Germinal center (tissue), 1 donor: ENCODE measurements at places on chromosomes 1 and 21.

GRCh38 chr21:31660259-31660565 is 719 bp downstream of the SOD1 start:
- no peak for DNase-seq

DNA sequence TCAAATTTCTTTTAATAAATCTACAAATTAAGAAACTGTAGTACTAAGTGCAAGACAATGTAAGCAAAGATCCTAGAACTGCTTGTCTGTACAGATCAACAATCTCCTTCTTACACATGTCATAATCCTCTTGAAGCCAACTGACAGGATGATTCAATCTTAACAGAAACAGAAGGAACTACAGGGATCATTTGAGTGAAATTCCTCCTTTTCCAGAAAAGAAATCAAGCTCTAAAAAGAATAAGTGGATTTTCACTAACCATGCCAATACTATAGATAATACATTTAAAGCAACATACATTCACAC is 53.2 kb downstream of the RAB3GAP2 start:
- no peak for DNase-seq

DNA sequence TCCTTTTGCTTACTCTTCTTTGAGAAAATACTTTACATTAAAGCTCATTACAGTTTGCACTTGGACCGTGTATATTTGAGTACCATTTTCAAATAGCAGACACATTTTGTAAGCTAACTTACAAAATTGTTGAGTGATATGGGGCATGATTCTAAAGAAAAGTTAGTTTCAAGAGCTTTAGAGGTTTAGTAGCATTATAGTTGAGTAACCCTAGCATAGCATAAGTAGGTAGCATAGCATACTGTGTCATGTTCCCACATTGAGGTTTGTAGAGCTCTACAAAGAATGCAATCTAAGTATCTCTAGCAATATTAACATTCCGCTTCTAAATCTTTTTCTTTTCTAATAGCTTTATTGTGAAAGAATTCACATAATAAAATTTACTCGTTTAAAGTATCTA is 92.0 kb downstream of the ITSN1 start:
- DNase-seq: no peak

DNA sequence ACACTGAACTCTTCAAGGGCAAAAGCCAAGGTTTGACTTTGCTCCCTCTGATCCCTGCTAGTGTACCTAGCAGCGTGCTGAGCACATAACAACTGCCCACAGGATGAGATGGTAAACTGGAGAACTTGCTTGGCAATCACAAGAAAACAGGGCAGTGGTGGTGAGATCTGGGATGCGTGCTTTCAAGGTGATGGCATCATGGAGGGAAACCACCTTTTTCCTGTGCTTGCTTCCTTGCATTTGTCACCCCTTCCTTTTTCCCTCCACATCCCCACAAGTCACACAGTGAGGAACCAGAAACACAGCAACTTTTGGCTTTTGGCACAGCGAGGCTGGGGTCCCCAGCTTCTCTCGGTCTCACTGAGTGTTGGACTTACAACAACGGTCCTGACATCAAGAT is 31.4 kb upstream of the BECN2 start:
- no peak for DNase-seq

GRCh38 chr1:224801844-224802490 is 127.5 kb upstream of the DNAH14 start:
- DNase-seq: no peak

DNA sequence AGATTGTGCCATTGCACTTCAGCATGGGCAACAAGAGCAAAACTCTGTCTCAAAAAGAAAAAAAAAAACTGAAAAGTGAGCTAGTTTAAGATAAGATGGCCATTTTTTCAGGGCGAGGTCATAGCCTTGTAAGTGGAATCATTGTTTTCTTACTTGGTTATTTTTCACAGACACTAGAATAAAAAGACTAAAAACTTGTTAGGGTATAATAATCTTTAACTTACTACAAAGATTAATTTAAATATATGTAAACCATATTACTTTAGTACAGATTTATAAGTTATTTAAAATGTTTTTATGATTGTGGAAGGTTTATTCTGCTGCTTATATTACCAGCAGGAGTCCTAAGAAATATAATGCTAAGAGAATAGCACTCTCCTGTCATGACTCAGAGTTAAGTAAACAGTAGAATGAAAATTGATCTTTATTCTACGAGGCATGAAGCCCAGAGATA is 23.5 kb downstream of the ANGPTL1 start:
- no peak for DNase-seq

DNA sequence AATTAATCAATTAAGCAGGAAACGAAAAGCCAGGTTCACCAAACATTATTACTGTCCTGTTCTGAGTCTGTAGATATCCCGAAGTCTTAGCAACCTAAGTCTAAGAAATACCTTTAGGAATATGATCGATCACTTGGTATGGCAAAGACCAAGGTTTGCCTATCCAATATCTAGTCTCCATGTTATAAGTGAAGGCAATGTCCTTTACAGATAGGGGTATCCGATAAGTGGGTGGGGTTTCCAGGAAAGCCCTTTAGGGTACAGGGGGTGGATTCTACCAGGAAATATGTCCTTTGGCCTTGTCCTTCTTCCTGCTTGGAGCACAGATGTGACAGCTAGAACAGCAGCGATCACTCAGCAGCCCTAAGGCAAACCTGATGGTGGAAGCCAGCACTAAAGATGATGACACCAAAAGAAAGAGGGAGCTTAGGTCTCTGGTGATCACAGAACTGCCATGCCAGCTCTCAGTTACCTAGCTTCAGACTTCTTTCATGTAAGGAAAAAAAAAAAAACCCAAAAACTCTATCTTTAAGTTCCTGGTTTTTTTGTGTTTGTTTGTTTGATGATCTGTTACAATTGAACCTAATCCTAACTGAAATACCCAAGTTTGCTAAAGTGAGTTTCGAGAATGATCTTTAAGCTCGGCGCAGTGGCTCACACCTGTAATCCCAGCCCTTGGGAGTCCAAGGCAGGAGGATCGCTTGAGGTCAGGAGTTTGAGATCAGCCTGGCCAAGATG is 40.8 kb downstream of the DSTYK start:
- no peak for DNase-seq

DNA sequence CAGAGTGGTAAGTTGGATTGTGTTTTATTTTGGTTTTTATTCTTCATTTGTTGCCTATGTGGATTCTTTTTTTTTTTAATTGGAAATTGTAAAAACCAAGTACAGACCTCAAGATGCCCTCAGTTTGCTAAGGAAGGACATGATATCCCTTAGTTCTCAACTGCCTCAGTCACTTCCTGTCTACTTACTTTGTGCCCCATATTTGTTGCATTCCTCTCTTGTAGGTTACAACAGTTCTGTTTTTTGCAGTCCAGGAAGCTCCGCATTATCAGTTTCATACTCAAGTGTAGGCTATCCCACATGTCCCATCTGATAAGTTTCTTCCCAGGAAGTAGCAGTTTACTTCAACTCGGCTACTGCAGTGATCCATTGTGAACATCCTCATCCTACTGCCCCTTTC is 82.0 kb downstream of the RPAP2 start:
- DNase-seq: no peak

DNA sequence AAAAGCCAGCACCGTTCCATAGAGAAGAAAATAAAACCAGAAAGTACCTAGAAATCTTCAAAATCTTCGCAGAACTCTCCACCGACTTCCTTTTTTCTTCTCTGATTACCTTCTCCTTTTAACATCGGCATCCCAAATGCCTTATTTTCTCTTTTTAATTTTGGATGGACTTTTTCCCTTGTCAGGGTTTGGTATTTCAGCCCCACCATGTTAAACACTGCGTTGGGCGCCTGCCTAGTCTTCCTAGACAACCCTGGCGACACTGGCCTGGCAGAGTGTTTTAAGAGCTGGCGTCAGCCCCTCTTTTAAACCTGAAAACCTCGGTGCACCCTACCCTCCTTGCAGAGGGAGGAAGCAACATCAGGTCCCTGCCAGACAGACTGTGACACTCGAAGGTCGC is 66.0 kb upstream of the EFHD2 start:
- DNase-seq: no peak

- no peak for DNase-seq
These were observed 130.4 kb downstream of the HS2ST1 start for GRCh38 chr1:87044840-87045239.

DNA sequence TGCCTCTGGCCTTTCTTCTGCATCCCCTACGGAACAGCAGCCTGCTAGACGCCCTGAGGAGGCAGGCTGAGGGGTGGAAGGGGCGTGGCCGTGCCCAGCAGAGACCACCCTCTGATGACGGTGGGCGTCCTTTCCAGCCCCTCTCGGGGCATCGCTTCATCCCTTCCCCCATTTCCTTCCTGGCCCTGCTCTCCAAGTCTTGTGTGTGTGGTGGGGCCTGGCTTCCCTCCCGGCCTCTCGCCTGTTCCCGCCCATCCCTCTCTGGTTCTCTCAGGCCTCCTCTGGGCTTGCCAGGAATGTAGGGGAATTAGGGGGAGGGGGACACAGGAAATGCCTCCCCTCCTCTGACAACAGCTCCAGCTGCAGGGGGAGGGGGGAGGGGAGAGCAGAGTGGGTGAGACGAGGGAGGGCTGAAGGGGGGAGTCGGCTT is 51.1 kb downstream of the SKI start:
- DNase-seq: no peak

DNA sequence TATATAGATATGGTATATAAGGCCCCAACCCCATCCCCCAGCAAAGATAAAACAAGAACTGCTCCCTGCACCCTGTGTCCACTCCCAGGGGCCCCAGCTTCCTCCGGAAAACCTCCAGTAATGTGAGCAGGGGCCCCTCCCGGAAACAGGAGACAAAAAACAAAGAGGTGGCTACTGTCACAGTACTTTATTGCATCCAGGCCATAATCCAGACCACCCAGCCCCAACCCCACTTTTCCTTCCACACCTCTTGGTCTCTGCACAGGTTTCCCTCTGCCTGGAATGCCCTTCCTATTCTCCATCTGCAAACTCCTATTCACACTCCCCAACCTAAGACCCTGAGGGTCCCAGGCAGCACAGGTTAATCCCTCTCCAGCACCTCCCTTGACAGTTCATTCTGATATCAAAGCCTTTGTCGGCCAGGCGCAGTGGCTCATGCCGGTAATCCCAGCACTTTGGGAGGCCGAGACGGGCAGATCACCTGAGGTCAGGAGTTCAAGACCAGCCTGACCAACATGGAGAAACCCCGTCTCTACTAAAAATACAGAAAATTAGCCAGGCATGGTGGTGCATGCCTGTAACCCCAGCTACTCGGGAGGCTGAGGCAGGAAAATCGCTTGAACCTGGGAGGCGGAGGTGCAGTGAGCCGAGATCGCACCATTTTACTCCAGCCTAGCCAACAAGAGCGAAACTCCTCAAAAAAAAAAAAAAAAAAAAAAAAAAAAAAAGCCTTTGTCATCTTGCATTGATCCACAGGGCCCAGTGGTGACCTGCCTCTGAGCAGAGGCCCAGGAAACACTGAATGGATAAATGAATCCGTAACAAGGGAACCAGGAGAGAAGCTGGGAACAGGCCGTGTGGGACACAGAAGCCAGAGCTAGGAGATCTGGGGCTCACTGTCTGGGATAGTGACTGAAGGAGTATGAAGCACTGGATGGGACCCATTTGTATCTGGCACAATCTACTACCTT is 2.3 kb upstream of the AUNIP start:
- DNase-seq: no peak

- no peak for DNase-seq
These were observed 14.1 kb upstream of the LMNA start for GRCh38 chr1:156100205-156100995.

DNA sequence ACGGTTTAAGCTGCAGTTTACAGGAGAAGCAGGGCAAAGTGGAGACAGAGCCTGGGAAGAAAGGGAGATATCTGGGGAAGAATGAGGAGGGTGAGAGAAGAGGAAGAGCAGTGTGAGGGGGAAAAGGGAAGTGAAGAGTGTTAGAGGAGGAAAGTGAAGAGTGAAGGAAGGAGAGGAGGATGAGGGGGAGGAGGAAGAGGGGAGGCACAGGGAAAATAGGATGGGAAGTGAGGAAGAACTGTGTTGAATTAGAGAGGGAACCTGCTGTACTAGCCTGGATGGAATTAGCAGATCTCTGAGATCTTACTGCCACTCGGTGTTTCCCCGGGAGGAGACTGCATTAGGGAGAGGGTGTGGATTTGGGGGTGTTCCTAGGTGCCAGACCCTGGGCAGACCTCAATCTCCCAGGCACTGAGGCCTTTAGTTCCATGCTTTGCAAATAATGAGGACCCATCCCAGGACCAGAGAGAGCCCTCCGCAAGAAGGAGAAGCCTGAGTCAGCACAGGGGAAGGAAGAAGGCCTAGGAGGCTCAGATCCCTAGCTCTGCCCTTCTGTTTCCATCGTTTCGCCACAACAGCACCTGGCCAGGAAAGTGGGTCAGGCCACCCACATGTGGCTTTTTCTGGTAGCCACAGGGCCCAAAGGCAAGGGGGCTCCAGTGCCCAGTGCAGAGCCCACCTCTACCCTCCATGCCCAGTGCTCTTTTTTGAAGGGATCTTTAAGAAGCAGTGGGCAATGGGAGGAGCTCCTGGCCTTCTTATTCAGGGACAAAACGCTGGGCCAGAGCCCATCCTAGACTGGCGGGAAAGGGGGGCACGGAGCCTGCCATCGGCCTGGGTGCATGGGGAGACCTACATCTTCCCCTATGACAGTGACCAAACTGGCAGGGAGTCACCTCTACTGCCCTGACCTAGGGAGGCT is 2.0 kb downstream of the LRRN2 start:
- no peak for DNase-seq

DNA sequence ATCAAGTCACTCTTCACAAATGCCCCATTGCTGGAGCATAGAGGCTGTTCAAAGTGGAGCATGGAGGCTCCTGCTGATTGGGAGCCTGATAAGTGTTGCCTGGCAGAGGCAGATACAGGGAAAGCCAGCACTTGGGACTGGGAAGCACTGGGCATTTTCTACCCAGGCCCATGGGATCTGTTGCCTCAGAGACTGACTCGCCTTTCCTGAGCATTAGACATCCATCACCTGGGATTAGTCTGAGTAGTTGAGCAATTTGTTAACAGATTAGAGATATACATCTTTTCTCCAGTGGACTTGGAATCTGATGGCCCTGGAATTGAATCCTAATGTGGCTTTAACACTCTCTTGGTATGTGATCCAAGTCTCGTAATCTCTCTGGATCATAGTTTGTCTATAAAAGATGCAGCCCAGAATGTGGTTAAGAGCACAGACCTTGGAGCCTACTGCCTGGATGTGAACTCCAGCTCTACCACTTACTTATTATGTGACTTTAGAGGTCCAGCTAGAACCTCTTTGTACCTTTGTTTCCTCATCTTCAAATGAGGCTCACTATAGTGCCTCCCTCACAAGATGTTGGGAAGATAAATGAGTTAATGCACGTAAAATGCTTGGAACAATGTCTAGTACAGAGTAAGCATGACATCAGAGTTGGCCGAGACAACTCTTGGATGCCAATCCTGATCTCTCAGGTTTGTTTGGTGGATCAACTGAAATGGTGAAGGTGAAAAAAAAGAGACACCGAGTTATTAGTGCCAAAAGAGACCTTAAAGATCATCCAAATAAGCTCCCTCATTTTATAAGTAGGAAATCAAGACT is 38.3 kb upstream of the NRDC start:
- no peak for DNase-seq
